ENCODE measurements at places on chromosomes 6 and 20.
A peak's percentile ranks its signal among the peaks of the same experiment; 100 is the strongest.

DNA sequence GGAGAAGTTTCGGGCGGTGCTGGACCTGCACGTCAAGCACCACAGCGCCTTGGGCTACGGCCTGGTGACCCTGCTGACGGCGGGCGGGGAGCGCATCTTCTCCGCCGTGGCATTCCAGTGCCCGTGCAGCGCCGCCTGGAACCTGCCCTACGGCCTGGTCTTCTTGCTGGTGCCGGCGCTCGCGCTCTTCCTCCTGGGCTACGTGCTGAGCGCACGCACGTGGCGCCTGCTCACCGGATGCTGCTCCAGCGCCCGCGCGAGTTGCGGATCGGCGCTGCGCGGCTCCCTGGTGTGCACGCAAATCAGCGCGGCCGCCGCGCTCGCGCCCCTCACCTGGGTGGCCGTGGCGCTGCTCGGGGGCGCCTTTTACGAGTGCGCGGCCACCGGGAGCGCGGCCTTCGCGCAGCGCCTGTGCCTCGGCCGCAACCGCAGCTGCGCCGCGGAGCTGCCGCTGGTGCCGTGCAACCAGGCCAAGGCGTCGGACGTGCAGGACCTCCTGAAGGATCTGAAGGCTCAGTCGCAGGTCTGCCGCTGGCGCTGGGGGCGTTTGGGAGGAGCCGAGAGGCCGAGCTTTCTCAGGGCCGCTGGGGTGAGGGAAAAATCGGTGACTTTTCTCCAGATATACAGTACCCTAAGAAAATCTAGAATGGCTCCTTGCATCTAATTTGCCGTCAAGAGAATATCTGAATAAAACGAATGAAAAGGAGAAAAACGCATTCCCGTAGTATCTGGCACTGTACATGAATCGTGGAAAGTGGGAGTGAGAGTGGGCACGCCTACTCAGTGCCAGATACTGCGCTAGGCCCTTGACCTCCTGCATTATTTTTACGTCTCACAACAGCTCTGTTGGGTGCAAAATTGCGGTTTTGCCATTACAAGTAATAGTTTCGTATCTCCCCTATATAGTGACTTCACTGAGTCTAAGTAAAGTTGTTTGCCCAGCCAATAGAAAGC is 1.0 kb downstream of the CALHM6 start:
- peak; percentile 54 for DNase-seq

GRCh38 chr6:107684996-107685395 is 139.1 kb downstream of the SCML4 start:
- DNase-seq = no peak

DNA sequence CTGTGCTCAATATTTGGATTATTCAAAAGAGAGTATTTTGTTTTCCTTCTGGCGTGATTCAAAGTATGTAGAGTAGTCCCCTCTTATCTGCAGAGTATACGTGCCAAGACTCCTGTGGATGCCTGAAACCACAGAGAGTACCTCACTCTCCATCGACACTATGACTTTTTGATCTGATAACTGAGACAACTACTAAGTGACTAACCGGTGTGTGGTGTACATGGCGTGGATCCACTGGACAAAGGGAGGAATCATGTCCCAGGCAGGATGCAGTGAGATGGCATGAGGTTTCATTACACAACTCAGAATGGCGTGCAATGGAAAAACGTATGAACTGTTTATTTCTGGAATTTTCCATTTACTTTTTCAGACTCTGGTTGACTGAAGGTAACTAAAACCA is 112.2 kb upstream of the PDE7B start:
- DNase-seq = no peak

- DNase-seq = no peak
These were observed 68.5 kb downstream of the PLEKHG1 start for GRCh38 chr6:150667977-150668716.

GRCh38 chr6:150622941-150623874 is 23.5 kb downstream of the PLEKHG1 start:
- DNase-seq = no peak

DNA sequence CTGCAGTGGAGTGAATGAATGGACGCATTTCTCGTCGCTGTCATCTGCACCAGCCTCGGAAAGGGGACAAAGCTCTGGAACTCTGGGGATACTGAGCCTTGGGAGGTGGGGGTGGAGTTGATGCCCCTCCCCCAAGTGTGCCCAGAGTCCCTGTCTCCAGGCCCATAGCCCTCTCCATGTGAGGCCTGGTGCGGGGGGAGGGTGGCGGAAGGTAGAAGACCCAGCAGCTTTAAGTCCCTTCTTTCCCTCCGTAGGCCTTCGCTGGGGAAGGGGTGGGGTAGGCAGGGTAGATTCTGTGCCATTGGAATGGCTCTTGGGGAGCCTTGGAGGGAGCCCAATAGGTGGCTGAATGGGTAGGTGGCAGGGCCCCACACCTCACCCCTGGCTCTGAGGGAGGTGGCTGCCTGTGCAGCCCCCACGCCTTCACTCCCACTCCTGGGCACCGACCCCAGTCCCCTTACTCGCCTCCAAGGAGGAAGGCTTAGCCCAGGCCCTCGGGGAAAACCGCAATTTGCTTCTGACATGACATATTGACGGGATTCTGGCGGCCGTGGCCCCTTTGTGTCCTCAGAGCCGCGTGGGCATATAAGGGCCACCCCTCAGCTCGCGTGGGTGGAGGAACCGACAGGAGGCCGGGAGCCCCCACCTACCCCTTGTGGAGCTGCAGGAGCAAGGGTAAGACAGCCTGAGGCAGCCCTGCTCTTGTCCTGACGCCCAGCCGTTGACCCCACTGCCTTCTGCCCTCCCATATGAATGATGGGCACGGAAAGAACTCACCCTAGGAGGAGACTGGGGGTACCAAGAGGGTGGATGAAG is at the start of gene BPIFB3:
Gene BPIFB3 (plus strand): TSS at position 613 of the 816 bp plus-strand sequence. CDS start 1,533 bp downstream, outside the sequence.
- DNase-seq = no peak

DNA sequence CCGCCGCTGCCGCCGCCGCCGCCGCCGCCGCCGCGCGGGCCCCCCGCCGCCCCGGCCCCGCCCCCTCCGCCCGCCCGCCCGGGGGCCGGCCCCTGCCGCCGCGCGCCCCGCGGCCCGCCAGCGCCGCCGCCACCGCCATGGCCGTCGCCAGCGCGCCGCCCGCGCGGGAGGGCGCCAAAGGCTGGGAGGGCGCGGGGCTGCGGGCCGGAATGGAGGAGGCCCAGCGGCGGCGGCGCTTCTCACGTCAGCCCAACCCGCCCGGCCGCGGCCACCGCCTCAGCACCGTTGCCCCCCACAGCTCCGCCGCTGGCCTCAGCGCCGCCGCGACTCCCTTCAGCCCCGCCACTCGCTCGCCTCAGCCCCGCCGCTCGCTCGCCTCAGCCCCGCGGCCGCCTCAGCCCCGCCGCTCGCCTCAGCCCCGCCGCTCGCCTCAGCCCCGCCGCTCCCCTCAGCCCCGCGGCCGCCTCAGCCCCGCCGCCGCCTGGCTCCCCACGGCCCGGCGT is 258 bp downstream of the PHF10 start:
- DNase-seq = no peak

DNA sequence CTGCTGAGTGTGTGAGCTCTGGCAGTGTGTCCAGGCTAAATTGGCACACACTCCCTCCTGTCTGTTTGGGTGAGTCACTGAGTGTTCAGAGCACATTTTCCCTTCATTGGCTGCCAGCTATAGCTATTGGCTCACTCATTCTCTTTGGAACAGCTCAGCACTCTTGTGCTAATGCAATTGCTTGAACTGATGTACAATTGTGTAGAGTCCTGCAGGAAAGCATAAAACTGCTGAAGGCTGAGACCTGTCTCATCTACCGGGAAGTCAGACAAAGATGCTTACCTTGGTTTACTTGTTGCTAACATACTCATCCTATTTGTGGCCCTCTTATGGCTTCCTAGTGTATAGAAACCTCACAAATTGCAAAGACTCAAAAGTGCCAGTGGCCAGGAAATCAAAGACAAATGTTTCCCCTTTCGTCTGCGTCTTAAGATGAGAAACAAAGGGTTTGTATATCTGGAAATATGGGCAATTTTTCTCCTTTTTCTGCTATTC is 351.0 kb downstream of the BCKDHB start:
- DNase-seq = no peak

DNA sequence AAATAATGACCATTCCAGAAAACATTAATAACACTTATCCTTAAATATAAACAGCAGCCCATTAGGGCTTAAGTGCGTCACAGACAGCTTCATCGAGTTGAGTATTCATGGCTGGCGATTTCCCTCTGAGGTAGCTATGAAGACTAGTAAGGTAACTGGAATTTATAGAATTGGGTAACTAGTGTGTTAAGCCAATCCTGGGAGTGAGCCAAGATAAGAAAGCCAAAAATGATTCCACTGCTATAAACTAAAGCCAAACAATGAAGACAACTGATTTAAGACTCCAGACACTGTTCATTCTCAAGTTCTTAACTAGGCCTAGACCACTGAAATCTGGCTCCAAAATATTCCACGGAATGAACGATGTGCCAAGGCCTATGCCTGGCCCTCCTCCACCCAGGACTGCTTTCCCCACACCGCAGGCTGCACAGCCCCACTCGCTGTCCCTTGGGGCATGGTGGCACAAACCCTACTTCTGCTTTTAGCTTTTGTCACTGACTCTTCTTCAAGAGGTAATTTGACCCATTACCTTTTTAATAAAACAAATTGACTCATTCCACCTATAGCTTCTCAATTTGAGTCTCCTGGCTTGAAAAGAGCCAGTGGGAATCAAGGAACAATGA is 66.0 kb downstream of the BLOC1S5 start:
- DNase-seq = no peak

- DNase-seq = no peak
These were observed 209.6 kb downstream of the TFAP2B start for GRCh38 chr6:51028276-51028675.

Data from activated naive CD4-positive, alpha-beta T cell treated with anti-CD3 and anti-CD28 coated beads, Interleukin-2, amount 50 U/mL, for 72 hours (primary cell).